ENCODE measurements at places on chromosomes 1 and 21.

GRCh38 chr1:84743896-84744295 is 53.6 kb upstream of the SSX2IP start:
- DNase-seq, result no peak

DNA sequence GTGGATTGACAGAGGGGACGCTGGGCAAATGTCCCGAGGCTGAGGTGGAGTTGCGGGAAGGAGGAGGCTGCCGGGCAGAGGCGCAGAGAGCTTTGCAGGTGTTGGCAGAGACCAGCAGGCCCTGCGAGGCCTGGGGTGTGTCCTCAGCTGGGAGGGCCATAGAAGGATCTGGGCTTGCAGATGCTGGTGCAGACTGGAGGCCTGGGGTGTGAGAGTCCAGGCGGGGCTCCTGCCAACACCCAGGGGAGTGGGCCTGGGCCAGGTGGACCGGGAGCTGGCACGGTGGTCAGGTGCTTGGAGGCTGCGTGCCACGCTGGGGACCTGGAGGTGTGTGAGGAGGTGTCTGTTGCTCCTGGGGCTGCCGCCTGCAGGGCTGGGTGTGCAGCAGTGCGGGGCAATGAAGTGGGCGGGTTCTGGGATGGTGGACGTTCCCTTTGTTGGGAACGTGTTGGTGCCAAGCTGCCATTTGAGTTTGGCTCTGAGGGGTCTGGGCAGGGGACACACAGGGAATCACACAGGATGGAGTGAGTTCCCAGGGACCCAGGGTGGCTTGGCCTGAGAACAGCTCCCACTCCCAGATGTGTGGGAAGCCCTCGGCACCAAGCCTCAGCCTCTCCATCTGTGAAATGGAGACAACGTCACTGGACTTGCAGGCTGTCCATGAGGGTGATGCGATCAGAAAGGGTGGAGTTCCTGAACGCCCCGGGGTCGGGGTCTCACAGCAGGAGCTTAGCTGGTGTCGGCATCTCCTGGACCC is 39.9 kb upstream of the POFUT2 start:
- DNase-seq, result no peak

DNA sequence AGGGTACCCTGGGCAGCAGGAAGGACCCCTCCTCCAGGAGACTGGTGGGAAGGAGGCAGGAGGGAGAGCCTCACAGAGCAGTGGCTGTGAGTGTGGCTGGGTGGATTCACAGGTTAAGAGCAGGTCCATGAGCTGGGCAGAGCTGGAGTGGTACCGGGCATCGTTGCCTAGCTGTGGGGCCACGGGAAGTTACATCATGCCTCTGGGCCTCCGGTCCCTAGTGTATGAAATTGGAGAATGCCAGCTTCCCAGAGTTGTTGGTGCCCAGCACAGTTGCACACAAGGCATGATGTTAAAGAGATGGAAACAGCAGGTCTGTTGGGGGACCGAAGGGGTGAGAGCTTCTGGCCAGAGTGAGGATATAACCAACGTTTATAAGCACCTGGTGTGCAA is 18.5 kb downstream of the FOXO6 start:
- DNase-seq, result no peak

DNA sequence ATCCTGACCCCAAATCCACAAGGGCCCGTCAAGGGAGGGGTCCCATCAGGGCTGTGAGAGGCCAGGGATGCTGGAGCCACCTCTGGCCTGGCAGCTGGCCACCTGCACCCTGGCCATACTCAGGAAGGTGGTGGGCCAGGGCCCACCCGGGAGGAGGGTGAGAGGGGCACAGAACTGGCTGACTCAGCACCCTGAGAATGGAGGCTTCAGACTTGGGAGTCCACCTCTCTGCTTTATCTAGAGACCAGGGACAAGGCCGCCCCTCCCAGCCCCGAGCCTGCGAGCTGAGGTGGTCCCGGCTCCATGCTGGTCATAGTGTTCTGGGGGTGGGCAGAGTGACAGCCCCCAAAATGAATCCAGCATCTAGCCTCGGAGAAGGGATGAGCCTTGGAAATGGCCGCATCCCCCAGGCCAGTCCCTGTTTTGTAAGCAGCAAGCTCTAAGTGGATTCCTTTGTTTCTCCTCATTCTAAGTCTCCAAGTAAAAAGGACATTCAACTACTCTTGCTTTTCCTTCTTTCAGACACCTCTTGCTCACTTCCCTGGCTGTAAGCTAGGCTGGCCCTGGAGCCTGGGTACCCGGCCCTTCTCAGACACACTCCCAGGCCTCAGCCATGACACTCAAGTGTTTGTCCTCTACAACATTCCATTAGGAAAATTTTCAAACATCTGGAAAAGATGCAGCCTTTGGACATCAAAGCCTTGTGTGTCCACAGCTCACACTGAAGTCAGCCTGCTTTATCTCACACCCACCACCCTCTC is 12.3 kb downstream of the WNT3A start:
- no peak for DNase-seq

GRCh38 chr21:44989537-44989886 is 49.7 kb downstream of the SLX9 start:
- DNase-seq, result no peak

GRCh38 chr1:169824153-169824552 is 29.4 kb upstream of the METTL18 start:
- DNase-seq, result no peak

DNA sequence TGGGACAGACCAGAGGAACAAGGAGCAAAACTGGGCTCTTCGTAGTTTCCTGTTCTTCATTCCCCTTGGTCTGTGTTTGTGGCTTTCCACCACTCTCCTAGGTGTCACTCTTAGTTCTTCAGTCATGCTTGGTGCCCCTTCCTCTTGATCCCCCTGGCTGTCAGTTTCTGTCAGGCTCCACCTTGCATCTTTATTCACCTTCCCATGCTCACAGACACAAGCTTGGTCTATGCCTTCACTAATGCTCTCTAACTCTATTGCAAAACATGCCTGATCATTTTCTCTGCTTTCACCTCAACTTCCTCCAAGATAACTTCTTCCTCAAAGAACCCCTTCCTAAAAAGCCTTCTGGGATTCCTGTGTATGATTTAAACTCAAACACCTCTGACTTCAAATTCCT is 122.9 kb downstream of the GLUL start:
- DNase-seq, result no peak

- no peak for DNase-seq
These were observed 19.2 kb downstream of the PRXL2B start for GRCh38 chr1:2605509-2606395.

- DNase-seq, result no peak
These were observed 465 bp upstream of the HSPB7 start for GRCh38 chr1:16018308-16018707.
